ENCODE measurements at places on chromosomes 4 and X.
A peak's percentile ranks its signal among the peaks of the same experiment; 100 is the strongest.

DNA sequence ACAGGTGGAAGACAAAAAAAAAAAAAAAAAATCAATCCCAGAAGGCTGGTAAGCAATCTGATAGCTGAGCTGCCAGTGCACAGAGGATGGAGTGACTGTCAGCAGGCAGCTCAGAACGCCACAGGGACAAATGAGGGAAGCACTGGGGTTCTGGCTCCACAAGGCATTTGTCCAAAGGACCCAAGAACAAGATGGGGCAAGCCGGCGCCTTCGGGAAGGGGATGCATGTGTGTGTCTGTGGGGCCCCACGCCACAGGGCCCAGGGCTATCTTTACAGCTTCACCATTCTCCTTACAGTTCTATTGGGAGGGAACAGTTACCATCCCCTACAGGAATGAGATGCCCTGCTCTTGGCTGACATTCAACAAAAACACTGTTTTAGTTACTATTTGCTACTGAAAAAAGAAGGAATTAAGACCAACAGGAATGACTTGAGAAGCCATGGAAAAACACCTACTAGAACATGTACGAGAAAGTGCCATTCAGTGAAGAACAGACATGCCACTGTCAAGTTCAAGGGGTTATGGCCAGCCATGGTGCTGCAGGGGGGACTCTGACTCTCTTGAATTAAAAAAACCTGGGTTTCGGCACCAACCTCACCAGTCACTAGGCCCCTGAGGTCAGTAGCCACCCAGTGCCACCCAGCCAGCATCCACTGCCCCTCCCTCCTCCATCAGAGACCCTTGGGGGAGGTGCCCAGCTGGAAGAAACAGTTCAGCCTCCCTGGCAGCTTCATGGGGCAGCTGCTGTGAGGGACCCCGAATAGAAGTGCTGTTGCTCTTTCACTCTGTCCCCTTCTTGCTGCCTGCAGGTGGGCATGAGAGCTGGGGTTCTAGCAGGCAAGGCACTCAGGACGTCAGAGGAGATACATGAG lies 18.5 kb downstream of the WDR1 start:
- DNase-seq: no peak

GRCh38 chrX:31371956-31372355 lies 300.1 kb upstream of the FTHL17 start:
- DNase-seq: no peak

GRCh38 chr4:149409146-149409545 lies 406.5 kb downstream of the IQCM start:
- no peak for DNase-seq

DNA sequence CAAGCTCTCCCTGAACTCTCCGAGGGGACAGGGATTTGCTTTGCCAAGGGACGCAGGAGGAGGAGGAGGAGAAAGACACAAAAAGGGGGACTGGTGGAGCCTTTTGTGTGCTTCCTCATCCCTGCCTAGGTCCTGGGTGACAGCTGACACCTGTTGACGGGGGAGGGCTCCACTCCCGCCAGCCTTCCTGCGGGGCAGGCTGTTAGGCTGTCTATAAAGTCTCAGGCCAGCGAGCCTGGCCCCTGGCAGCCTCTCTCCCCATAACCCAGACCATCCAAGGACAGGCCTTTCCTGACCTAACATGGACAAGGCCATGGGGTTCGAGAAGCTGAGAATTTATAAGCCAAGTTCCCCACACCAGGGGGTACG lies 832 bp upstream of the EVC2 start:
- DNase-seq: no peak

- DNase-seq: no peak
These were observed 9.6 kb upstream of the TMSB4X start for GRCh38 chrX:12965131-12965940.

DNA sequence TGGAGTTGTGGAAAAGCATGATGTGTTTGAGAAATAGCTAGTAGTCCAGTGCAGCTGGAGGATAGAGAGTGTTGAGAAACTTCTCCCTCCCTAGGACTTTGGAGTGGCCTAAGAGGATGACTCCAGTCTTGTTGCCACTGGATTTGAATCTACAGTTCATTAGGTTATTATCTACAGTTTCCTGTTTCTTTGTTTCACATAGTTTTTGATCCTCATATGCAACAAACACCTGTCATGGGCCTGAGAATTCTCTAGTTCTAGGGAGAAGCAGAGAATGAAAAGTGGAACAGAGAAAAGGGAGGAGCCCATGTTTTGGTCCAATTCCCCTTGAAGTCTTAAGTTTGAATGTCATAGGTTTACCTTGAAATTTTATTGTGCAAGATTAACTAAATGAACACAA lies 73.6 kb upstream of the TBC1D9 start:
- DNase-seq: no peak

DNA sequence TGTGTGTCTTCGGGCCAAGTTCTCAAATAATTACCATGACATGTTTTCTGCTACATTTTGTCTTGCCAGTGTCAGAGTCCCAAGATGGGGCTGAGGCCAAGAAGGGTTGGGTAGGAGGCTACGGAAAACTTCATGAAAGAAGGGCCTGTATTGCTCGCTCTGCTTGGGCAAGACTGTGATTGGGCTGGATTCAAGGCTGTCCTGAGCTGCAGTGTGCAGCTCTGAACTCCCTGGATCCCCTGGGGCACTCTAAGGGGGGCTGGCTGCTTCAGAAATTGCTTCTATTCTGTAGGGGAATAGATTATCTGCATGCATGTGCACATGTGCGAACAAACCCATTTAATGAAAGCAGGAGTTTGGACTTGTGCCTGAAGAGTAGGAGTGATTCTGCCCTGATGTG lies 13.6 kb downstream of the TSPAN6 start:
- DNase-seq: no peak

- DNase-seq: no peak
These were observed 3.5 kb downstream of the PCSK1N start for GRCh38 chrX:48831909-48832291.

DNA sequence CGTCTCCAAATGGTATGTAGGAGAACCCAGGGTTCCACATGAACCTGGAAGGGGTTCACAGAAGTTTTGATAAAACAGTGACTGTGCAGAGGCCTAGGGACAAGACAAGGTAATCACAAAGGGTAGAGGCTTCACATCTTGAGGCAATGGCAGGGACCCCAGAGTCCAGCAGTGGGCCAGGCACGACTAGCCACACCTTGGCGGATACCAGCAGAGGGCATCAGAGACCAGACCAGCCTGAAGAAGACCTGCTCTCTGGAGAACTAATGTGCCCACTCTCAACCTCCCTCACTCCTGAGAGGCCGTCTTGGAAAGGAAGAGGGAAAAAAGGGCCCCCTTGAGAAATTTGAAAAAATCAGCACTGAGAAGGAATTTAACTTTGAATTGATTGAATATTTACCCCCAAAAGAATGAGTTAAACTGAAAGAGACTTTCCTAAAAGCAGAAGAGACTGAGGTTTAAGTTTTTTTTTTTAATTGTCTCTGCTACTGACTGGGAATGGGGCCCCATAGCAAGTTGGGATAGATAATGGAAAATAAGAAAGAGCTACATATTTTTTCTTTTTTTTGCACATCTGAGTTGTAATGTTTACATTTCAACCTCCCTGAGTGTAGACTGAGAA lies 243.8 kb upstream of the JADE1 start:
- no peak for DNase-seq

DNA sequence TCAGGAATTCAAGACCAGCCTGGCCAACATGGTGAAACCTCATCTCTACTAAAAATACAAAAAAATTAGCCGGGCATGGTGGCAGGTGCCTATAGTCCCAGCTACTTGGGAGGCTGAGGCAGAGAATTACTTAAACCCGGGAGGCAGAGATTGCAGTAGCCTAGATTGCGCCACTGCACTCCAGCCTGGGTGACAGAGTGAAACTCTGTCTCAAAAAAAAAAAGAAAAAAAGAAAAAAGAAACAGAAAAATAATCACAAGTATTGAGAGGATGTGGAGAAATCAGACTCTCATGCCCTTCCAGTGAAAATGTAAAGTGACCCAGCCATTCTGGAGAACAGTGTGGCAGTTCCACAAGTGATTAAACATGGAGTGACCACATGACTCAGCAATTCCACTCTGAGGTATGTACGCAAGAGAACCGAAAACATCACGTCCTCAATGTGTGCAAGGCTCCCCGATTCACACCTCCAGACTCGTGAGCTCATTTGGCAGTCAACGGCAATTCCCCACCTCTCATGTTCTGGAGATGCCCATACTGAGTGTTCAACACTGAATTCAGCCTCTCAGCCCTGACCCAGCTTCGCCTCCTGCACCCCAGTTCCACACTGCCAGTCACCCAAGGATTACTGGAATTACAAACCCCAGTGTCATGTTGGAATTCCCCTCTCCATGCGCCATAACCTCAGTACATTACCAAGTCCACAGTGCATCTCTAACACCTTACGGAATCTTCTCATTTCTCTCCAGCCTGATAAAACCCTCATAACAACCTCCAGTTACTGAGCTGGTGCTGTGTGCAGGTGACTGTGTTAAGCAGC lies 21.1 kb downstream of the ACOX3 start:
- no peak for DNase-seq

DNA sequence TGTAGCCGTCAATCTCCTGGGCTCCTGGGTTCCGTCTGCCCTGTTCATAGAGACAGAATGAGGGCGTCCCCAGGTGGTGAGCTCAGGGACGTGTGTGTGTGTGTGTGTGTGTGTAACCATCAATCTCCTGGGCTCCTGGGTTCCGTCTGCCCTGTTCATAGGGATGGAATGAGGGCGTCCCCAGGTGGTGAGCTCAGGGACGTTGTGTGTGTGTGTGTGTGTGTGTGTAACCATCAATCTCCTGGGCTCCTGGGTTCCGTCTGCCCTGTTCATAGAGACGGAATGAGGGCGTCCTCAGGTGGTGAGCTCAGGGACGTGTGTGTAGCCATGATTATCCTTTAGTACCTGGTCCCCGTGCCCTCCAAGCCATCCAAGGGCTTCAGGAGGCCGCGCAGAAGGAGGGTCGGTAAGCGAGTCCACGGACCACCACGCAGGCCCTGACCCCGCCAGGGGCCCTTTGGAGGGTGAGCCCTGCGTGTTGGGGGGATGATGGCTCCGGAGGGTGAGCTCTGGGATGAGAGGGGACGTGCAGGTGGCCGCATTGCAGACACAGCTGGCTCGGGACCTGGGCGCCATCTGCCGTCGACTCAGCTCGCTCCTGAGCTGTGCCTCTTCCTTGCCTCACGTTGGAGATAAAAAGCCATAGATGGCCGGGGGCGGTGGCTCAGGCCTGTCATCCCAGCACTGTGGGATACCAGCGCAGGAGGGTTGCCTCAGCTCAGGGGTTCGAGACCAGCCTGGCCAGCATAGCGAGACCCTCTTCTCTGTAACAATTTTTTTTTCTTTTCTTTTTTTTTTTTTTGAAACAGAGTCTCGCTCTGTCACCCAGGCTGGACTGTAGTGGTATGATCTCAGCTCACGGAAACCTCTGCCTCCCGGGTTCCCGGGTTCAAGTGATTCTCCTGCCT lies 5.4 kb upstream of the GTPBP6 start:
- peak; percentile 30 for DNase-seq

GRCh38 chr4:168304744-168305459 lies 13.7 kb downstream of the DDX60 start:
- no peak for DNase-seq

All from CD4-positive, alpha-beta T cell treated with Interleukin-15 for 4 hours (primary cell).